ENCODE measurements at places on chromosomes 13 and 19. TPM values are rescaled to one million over a fixed set of nuclear protein-coding genes. Genes with fewer than 3 reads are reported as not detected.

- no peak for DNase-seq
These were observed 35.8 kb downstream of the STOML3 start for GRCh38 chr13:38954844-38955243.

The LYPD5 gene
- total RNA-seq: 0.39 TPM

The UBAC2 gene
- 33.9 TPM for total RNA-seq

DNA sequence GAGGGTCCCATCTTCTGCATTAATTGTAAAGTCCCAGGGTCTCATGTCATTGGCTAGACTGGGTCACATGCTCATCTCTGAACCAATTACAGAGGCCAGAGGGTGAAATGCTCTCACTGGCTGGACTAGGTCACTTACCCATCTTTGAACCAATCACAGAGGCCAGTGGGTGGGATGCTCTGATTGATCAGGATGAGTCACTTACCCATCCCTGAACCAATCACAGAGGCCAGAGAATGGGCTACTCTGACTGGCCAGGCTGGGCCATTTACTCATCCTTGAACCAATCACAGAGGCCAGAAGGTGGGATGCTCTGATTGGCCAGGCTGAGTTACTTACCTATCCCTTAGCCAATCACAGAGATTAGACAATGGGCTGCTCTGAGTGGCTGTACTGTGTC lies 5.3 kb downstream of the MISP start:
- peak; percentile 65 for DNase-seq

GRCh38 chr13:33879118-33879517 lies 61.2 kb downstream of the RFC3 start:
- DNase-seq: peak; percentile 60

The CILP2 gene
- total RNA-seq: under 0.01 TPM

DNA sequence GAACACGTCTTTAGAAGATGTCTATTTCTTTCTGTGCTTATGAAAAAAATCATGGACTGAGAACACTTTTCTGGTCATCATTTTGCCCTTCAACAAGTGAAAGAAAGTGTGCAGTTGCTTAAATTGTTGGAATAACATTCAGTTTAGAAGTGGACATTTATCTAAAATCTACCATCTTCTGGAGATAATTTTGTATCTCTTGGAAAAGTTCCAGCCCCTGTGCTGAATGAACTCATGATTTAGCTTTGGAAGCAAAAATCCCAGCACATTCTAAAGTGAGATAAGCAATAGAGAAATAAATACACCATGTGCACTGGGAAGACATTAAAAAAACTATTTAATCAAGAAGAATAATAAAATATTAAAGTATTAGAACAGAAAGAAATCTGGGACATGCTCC lies 1420.8 kb upstream of the SLC10A2 start:
- no peak for DNase-seq

DNA sequence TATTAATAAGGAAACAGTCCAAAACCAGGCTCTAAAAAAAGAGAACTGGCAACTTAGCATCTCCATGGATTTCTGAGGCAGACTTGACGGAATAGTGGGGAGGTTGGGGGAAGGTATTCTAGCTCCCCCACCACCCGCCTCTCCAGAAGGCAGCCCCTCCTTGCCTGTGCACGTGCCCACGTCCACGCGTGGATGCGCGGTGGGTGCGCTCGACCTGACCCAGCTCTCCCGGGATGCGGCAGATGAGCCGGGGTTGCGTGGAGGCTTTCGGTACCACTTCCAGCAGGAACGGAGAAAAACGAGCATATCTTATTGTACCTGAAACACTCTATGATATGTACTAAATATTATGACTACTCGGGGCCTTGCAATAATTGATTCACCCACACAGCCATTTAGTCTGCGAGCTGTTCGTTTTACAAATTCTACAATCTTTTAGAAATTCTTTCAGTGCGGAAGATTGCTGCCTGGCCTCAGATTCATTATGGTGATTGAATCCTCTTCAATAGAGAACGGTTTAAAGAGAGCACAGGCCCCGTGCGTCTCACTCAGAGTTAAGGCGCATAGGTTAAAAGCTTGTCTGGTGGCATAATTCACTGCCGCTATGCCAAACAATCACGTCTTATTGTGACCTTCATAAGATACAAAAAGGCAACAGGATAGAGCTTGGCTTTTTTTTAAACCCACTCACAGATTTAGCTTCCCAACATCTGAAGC lies 117.9 kb downstream of the URI1 start:
- no peak for DNase-seq

DNA sequence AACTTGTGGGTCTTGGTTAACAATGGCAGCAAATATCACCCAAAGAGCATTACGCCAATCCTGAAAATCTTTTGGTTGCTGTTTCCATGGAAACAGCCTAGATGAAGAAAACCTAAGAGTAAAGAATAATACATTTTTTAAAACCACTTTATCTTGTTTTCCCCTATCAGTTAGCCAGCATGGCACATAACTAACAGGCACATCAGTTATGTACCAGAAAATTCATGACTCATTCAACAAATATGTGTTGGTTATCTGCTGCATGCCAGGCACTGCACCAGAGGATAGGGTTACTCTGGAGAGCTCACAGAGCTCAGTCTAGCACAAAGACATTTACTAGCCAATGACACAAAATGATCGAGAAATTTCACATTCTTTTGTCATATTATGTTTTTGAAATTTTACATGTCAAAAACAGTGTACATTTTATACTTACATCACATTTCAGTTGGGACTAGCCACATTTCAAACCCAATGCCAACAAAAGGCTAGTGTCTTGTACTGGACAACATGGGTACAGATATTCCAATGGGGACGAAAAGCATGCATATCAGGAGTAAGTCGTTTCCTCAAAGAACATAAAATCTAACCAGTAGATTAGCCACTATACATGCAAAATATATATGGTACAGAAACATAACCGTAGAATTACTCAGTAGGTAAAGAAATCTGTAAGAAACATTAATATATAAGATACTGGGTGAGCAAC lies 20.3 kb downstream of the LNX2 start:
- peak; percentile 77 for DNase-seq

GRCh38 chr19:1000591-1001537 lies 645 bp downstream of the GRIN3B start:
- DNase-seq: no peak

DNA sequence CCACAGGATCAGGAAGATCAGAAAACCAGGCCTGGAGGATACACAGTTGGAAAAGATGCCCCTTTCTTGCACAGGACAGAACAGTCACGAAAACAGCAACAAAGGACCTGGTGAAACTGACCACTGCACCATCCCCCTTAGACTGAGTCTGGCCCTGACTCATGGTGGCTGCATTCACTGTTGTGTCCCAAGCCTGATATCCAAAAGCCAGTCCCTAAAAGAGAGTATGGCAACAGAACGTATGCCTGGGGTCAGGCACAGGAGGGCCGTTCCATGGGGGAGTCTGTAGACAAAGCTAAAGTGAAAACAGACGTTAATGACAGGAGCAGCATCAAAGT lies 301.1 kb upstream of the NBEA start:
- DNase-seq: no peak

DNA sequence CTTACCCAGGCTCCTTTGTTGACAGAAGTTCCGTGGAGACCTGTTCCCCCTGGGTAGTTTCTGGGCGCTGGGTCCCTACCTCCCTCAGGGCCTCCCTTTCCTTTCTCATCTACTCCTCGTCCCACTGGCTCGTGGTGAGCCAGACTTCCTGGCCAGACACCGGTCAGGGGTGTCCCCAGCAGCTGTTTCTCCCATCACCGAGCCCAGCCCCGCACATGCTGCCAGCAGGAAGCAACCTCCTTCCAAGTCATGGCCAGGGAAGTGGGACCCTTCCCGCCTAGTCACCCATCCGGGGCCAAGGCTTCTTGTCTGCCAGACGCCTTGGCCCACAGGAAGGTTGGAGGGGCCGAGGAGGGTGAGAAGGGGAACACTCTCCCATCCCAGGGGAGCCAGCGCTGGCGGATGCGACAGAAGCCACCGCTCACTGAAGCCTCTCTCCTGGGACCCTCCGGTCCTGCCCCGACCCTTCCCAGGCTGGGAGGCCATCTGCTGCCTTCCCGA lies 5.7 kb downstream of the PAK4 start:
- DNase-seq: peak; percentile 74

The NLRP7 gene
- not detected for total RNA-seq

GRCh38 chr13:48156466-48156865 lies 61.6 kb upstream of the MED4 start:
- no peak for DNase-seq

- peak; percentile 52 for DNase-seq
These were observed 926 bp downstream of the PRR12 start for GRCh38 chr19:49591731-49592485.

DNA sequence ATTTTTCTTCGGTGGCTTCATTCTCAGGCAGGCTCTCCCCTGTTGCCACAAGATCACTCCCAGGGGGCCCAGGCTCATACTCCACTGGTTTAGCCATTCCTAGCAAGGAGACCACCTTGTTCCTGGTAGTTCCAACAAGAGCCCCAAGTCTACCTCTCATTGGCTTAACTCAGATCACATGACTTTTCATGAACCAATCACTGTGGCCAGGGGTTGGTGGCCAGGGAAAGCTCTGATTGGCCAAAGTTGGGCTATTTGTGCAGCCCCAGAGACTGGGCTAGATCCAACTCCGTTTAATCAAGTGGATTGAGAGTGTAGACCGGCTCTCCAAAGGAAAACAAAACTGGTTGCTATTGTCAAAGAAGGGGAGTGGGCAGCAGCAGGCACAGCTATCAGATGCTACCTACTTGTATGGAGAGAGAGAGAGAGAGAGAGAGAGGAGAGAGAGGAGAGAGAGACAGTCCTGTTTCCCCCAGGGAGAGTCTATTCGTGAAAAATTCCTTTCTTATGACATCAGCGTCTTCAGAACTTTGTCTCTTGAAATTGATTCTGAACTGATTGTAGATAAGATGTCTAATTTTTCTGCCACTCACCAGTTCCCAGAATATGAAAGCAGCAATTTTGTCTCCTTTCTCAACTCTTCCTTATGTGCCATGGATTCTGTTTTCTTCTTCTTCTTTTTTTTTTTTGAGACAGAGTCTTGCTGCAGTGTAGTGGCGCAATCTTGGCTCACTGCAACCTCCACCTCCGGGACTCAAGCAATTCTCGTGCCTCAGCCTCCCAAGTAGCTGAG lies 5.9 kb downstream of the CEACAM19 start:
- DNase-seq: no peak

- no peak for DNase-seq
These were observed 7.1 kb downstream of the ZIC2 start for GRCh38 chr13:99988529-99989275.

The MAP4K1 gene
- total RNA-seq: not detected

The BEST2 gene
- not detected for total RNA-seq

DNA sequence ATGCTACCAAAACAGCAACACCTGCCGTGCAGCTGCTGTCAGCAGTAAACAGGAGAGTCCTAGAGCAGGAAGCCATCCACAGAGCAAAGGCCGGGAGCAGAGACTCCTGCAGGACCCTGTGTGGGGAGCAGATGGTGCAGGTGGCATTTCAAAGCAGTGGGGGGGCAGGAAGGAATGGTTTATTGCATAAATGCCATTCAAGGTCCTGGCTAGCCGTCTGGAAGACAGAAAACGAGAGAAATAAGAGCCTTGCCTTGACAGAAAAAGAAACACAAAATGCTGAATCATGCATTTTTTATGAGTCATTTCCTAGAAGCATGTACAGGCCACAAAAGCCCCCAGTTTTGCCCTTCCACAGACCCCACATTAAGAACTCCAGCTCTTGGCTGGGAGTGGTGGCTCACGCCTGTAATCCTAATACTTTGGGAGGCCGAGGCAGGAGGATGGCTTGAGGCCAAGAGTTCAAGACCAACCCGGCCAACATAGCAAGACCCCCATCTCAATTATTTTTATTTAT lies 5.4 kb downstream of the RSPH6A start:
- DNase-seq: no peak
